Activated CD4-positive, alpha-beta T cell treated with anti-CD3 and anti-CD28 coated beads, Interleukin-2, amount 10 ng/mL, durations not matched to agents 24 days and 14 days (primary cell): ENCODE measurements at places on chromosomes 7 and 10.

DNA sequence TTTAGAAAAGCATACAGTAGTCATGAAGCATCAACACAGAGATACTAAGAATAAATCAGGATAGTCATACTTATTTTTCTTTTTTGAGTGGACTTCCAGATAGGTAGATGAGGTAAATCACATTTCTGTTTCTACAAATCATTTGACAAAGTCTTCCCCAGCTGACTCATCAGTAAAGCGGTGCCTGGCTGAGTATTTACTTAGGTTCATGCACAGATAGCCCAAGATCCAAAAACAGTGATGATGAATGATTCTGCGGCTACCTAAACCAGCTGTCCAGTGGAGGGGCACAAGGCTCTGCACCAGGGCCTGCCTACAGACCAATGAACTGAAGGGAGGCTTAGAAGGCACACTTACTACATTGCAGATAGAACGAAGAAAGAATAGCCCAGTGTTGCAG, 113.1 kb downstream of the PARP12 start:
- DNase-seq, result no peak

DNA sequence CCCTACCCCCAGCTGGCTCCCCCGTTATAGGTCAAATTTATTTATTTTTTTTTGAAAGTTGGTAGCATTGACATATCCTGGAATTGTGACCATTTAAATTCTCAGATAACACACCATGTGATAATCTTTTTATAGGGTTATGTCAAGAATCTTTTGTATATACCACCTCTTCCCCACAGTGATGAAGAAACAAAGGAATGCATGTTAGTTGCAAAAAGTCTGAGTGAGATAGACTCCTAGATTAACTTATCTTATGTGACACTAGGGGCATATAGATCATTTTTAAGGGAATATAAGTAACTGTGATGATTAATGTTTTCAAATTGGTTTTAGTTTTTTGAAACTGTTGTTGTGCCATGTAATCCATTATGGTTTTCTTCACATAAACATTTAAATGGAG, 68.3 kb downstream of the MLLT10 start:
- DNase-seq, result no peak

- peak; percentile 98 for DNase-seq
Measured at GRCh38 chr10:102241444-102242117, at the start of gene PITX3. Gene PITX3 (minus strand): TSS chr10:102241512. CDS start chr10:102232080, 9,432 bp downstream.

GRCh38 chr7:74253331-74253730, 868 bp downstream of the RFC2 start:
- peak; percentile 62 for DNase-seq

- DNase-seq, result no peak
Measured at GRCh38 chr10:84392181-84392580, 63.8 kb downstream of the CCSER2 start.

DNA sequence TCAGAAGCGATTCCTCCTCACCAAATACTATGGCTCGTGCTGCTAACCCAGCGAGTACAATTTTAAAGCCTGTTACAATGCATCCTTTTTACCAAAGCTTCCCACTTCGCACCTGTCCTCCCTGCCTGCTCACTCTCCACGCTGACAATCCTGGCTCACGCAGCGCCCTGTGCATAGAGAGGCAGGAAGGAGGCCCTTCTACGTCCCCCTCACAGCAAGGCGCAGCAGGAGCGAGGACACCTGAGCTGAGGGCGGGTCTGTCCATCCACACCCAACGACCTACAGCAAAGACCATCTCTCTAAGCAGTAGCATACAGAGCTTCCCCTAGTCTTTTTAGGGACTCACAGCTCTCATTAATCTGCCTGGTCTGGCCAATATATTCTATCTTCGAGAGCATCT, 46.0 kb downstream of the MKI67 start:
- DNase-seq, result no peak

DNA sequence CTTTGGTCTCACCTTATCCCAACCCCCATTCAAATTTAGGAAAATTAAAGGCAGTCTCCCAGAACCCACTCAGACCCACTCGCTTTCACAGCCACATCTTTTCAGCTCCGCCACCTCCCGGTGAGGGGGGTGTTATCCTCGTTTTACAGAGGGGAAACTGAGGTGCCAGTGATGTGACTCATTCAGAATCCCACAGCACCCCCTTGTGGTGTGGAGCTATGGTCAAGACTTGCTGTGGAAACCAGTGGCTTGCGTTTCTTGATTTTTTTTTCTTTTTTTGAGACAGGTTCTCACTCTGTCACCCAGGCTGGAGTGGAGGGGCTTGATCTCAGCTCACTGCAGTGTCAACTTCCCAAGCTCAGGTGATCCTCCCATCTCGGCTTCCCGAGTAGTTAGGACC, 27.6 kb downstream of the SLC35G1 start:
- DNase-seq, result peak; percentile 74

DNA sequence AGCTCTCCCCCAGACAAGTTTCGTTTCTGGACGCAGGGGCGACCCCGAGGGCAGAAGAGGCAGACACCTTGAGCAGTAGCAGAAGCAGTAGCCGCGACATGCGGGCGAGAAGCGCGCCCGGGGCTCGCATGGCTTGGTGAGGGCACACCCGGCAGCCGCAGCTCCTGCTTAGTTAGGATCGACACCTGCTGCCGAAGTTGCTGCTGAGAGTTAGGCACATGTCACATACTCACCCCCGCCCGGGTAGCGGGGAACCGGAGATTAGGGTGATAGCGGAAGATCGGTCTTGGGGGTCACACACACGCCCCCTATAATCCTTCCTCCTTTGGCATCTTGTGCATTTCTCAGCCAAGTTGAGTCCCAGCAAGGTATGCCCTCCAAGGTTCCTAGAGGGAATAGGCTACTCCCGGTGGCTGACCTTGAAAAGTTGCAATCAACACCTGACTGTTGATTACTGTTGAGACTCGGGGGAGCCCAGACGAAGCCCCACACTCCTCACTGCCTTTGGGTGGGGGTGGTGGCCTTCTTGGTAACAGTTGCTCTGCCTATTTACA, 668 bp downstream of the GPR37 start:
- DNase-seq, result peak; percentile 74

DNA sequence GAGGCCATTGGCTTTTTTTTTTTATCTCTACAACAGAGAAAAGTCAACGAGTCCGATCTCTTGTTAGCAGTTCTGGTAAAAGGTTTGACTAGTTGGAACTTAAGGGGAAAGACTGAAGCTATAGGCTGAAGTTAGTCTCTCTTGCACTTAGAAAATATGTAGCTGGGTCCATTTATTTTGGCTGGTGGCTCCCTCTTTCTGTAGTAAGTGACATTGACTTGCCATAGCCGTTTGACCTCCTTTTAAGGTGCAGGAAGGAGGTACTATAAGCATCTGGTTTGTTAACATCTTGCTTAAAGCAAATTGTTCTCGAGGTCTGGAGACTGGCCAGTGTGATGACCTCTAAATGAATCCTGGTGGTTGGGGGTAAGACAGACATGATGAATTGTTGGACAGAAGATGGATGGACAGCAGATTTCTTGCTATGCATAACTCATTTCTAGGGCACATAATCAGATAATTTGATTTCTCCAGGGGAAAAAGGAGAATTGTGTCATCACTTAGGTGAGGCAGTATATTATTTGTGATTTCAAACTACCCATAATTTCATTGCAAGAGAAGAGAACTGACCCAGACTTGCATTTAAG, 356.3 kb upstream of the GALNT17 start:
- no peak for DNase-seq

DNA sequence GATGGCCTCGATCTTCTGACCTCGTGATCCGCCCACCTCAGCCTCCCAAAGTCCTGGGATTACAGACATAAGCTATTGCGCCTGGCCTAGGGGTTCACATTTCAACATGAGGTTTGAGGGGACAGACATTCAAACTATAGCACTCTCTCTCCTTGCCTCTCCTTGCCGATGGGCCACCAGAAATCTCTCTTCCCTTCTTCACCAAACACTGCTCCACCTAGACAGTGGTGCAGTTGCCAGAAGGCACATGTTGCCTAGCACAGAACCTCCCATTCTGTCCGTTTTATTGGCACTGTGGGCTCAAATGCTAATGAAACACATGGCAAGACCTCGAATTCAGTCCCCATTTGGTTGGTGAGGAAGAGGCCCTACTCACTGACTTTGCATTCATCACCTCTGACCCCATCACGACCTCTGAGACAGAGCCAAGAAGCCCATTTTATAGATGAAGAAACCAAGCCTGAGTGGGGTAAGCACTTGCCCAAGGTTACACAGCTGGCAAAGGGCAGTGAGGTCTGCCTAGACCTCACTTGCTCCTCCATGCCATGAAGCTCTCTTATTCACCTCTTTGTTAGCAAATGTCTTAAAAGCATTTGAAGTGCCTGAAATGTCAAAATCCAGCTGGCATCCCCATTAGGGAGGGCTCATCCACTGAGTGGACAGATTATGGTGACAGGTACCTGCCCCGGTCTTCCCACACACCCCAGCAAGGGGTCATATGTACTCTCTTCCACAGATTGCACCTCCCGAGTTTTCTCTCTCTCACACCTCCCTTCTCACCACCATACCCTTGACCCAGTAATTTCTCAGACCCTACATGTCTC, 34.0 kb downstream of the GPRIN2 start:
- no peak for DNase-seq

DNA sequence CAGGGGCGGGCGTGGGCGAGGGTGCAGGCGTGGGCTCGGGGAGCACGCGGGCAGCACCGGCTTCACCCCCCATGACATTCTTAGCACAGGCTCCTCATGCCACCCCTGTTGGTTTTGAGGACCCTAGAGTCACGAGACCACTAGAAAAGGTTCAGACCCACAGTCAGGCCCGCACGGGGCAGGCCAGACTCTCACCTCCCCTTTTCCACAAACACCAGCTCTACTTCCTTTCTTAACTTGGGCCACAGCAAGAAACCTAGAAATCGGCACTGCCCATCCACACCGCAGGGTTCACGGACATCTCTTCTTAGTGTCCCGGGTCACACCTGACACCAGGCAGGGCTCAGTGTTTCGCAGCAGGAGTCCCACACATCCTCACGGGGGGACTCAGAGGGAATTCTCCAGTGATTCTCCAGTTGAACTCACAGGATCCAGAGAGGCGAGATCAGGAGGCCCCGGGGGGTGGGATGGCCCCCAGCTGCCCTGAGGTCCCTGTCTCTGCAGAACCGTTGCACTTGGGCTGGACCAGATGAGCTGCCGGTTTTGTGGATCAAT, 52.0 kb downstream of the JAKMIP3 start:
- DNase-seq, result no peak

DNA sequence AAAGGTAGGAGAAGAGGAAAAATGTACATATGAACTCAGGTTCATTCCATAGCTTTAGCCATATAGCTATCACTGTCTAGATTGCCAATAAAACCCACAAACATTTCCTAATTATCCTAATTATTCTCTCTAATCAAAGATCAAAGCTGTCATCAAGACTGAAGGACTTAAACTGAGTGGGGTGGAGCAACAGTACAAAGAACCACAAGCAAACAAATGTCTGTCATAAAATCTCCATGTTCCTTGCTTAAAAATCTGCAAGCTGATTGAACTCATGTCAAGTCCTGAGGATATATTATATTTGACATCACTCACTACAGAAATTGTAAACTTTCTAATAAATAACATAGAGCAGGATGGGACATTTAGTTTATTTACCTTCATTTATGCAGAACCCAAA, 315.9 kb downstream of the SNX13 start:
- no peak for DNase-seq

DNA sequence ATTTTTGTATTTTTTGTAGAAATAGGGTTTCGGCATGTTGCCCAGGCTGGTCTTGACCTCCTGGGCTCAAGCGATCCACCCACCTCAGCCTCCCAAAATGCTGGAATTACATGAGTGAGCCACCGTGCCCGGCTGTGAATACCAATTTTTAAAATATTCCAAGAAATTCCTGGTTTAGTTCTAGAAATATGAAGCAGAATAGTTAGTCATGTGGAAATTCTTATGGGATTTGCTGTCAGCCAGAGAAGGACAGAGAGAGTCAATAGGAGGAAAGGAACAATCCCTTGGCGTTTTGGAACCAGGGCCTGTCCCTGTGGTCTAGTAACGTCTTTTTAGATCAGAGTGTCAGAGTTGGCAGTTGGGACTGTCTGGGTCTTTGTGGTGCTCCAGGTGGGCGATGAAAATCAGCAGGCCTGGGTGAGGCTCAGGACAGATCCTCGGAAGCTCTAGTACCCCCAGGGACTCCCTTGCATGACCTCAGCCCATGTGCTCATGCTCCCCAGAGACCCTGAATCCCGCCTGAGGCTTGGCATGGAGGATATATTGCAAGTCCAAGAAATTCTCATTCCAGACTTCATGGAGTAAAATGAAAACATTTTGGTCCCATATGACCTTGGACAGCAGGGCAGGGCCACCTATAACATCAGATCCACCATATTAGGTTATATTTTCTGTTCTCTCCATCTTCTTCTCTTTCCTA, 7.8 kb downstream of the NODAL start:
- DNase-seq, result no peak

GRCh38 chr7:135662123-135662372, 266 bp upstream of the STMP1 start:
- no peak for DNase-seq

DNA sequence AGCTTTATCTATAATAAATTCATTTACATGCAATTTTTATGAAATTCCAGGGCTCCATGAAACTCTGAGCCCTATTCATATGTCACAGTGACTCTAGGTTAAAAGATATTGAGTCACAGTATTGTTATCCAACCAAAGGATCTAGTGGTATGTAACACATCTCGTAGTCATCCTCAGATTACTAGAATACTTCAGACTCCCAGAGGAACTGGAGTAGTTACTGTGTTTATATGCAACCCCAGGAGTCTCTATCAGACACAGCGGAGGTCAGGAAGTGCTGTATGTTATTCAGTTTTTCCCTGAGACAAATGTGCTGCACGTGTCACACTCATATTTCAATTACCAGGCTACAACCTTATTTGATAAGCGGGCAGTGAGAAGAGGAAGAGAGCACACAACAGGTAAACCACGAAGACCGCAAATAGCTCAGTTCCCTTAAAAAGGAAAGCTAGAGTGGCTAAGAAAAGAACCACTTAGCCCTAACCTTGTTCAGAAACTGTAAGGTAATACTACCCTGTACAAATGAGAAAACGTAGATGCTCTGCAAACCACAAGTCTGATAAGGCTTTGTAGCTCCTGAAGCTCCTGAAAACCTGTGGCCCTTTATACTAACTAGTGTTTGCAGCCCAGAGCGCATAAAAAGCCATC, 114.0 kb upstream of the CNTNAP2 start:
- no peak for DNase-seq

GRCh38 chr7:6117533-6117932, 86.4 kb downstream of the ANKRD61 start:
- DNase-seq, result peak; percentile 67

DNA sequence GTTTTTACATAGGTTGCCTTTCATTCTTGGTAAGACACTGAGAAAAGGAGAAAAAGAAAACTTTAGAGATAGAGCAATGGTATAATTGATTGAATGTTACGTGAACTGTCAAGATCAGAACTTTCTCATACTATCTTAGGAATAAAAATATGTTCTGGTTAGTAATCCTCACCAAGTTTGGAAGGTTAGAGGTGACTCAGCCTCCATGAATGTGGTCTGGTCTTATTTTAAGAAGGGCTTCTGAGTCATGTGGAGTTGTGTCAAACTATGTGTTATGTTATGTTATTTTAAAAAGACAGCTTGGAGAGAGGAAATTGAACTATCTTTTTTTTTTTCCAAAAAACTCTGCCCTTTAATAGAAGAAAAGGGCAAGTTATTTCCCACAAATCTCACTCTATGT, 458.6 kb upstream of the KLF6 start:
- peak; percentile 53 for DNase-seq
